ENCODE measurements at places on chromosomes 4 and X. TPM values are rescaled to one million over a fixed set of nuclear protein-coding genes. Genes with fewer than 3 reads are reported as not detected.

The GUCY1A1 gene
- 19.8 TPM for total RNA-seq

The TLR10 gene
- total RNA-seq, result 0.52 TPM

The GPRIN3 gene
- total RNA-seq, result 3.7 TPM

The KCND1 gene
- 0.52 TPM for total RNA-seq

The PRICKLE3 gene
- 2.6 TPM for total RNA-seq

The DUSP9 gene
- total RNA-seq, result not detected

All from skeletal muscle tissue (tissue), 5 donors.